ENCODE measurements at places on chromosomes 3 and 15.

DNA sequence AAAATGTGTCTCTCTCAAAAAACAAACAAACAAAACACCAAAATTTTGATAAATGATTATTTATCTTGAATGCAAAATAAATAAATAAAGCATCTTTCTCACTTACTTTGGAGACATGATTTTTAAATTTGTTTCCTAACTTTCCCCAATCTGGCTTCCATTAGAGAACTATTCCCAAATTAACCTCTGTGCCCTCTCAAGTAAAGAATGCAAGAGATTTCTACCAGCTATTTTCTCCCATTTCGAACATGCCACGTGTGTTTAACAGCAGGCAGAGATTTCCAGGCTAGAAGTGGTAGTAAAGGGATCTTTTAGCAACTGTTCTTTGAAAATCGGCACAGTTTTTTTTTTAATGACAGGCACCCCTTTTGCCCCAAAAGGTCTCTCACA lies 269.1 kb downstream of the SHQ1 start:
- H3K27me3 ChIP-seq = no peaks in the 10 kb centered on the region
- H3K36me3 ChIP-seq = no peaks in the 10 kb centered on the region
- H3K27ac ChIP-seq = no peak overlapping the region
- H3K4me1 ChIP-seq = no peaks in the 10 kb centered on the region

GRCh38 chr3:62708638-62709373 lies 166.4 kb downstream of the CADPS start:
- peaks cover 6% of the 10 kb centered on the region for H3K4me1 ChIP-seq
- no peaks in the 10 kb centered on the region for H3K27me3 ChIP-seq
- H3K4me3 ChIP-seq = no peak overlapping the region

- DNase-seq = no peak
- no peak overlapping the region for H3K27ac ChIP-seq
- H3K27me3 ChIP-seq = no peaks in the 10 kb centered on the region
- H3K4me1 ChIP-seq = no peaks in the 10 kb centered on the region
- peaks cover 14% of the 10 kb centered on the region for H3K36me3 ChIP-seq
- H3K4me3 ChIP-seq = no peak overlapping the region
Observed at GRCh38 chr3:142047021-142047369, 102.3 kb downstream of the TFDP2 start.

- H3K4me1 ChIP-seq = no peaks in the 10 kb centered on the region
- H3K27ac ChIP-seq = no peak overlapping the region
- no peaks in the 10 kb centered on the region for H3K36me3 ChIP-seq
- peaks cover 68% of the 10 kb centered on the region for H3K27me3 ChIP-seq
- H3K4me3 ChIP-seq = no peak overlapping the region
Observed at GRCh38 chr3:184748219-184749135, 36.6 kb upstream of the MAGEF1 start.

DNA sequence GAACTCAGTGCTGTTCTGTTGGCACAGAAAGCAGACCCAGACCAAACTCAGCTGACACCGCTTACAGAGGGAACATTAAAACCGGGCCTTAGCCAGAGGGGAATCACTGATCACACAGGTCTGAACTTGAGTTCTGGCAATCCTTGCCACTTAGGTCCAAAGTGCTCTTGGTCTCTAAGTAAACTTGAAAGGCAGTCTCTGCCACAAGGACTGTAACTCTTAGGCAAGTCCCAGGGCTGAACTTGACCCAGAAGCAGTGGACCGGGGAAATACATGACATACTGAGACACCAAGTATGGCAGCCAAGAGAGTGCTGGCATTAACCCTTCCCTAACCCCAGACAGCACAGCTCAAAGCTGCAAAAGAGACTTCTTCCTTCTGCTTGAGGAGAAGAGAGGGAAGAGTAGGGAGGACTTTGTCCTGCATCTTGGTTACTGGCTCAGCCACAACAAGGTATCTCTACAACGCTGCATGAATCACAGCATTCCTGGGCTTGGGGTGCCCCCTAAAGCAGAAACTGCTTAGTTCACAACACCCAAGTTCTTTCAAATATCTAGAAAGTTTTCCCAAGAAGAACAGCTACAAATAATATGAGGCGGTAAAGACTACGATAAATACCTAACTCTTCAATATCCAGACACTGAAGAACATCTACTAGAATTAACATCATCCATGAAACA lies 32.5 kb downstream of the NAALADL2 start:
- H3K27me3 ChIP-seq = no peaks in the 10 kb centered on the region
- H3K27ac ChIP-seq = no peak overlapping the region
- H3K4me1 ChIP-seq = no peaks in the 10 kb centered on the region
- no peak overlapping the region for H3K4me3 ChIP-seq

DNA sequence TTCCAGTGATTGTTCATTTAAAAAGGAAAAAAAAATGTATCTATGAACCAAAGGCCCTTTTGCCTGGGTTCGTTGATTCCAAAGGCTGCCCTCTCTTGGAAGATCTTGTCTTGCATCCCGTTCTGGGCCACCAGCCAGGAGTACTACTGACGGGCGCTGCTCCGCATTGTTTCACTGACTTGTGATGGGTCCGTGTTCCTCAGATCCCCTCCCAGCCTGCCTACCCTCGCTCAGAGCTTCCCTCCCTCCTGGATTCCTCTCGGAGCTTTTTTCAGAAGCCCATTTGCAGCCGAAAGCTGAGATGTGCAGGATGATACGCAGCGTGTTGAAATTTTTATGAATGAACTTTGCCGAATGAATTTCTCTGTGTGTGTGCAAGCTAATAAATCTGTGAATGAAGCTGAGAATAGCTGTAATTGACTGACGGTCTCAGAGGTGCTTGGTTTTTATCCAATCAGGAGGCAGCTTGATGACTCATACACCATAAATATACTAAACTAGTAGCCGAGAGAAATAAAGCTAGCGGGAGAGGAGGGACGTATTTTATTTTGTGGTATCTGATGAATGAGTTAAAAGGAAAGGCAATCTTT lies at the start of gene SHC4:
TSS of gene SHC4 (minus strand) at position 396 of the 590 bp plus-strand sequence. CDS start 904 bp downstream, outside the sequence.
- no peaks in the 10 kb centered on the region for H3K27me3 ChIP-seq
- H3K36me3 ChIP-seq = no peaks in the 10 kb centered on the region
- peak within 1 kb of the TSS; percentile 75 for H3K4me3 ChIP-seq
- H3K4me1 ChIP-seq = peaks cover 28% of the 10 kb centered on the region

DNA sequence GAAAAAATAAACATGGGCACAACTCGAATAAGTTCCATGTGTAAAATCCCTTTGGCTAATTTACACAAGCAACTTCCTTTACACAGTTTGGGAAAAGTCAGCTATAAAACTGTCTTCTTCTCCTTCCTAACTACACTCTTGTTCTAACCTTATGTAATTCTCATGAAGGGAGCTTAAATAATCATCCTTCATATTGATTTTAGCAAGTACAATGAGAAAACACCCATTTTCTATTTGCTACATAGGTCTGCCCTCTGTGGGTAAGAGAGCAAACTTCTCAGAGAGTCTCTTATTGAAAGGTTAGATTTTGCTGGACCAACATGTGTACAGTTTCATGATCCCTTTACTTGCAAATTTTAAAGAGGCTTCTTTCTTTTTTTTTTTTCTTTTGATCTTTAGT lies 398.5 kb downstream of the ROBO1 start:
- H3K4me1 ChIP-seq = no peaks in the 10 kb centered on the region
- no peaks in the 10 kb centered on the region for H3K27me3 ChIP-seq

DNA sequence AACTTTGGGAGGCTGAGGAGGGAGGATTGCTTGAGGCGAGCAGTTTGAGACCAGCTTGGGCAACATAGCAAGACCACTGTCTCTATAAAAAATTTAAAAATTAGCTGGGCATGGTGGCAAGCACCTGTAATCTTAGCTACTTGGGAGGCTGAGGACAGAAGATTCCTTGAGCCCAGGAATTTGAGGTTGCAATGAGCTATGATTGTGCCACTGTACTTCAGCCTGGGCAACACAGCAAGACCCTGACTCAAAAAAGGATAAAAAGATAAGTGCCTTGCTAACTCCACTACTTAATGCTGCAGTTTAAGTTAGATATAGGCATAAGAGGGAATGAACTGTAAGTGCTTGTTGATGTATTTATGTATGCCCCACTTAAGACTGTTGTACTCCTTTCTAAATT lies 102.2 kb downstream of the P3H2 start:
- peaks cover 5% of the 10 kb centered on the region for H3K4me1 ChIP-seq
- H3K4me3 ChIP-seq = no peak overlapping the region
- H3K27ac ChIP-seq = no peak overlapping the region
- DNase-seq = no peak
- peaks cover 13% of the 10 kb centered on the region for H3K27me3 ChIP-seq
- no peaks in the 10 kb centered on the region for H3K36me3 ChIP-seq

- H3K27me3 ChIP-seq = no peaks in the 10 kb centered on the region
- H3K27ac ChIP-seq = peak overlapping the region; percentile 93
- DNase-seq = peak; percentile 31
Observed at GRCh38 chr3:12286927-12287726, 1.7 kb upstream of the PPARG start.

- DNase-seq = no peak
- no peaks in the 10 kb centered on the region for H3K36me3 ChIP-seq
- H3K27ac ChIP-seq = peak overlapping the region; percentile 29
- H3K4me3 ChIP-seq = no peak overlapping the region
- peaks cover 90% of the 10 kb centered on the region for H3K4me1 ChIP-seq
Observed at GRCh38 chr3:149582395-149582794, 75.4 kb downstream of the WWTR1 start.

- no peak overlapping the region for H3K4me3 ChIP-seq
- no peaks in the 10 kb centered on the region for H3K36me3 ChIP-seq
- peaks cover 9% of the 10 kb centered on the region for H3K4me1 ChIP-seq
Observed at GRCh38 chr3:131402391-131403039, 20.9 kb downstream of the NUDT16 start.

GRCh38 chr3:20246662-20247061 lies 60.7 kb upstream of the SGO1 start:
- H3K36me3 ChIP-seq = no peaks in the 10 kb centered on the region
- no peak overlapping the region for H3K4me3 ChIP-seq
- DNase-seq = no peak
- no peaks in the 10 kb centered on the region for H3K27me3 ChIP-seq
- H3K4me1 ChIP-seq = no peaks in the 10 kb centered on the region
- no peak overlapping the region for H3K27ac ChIP-seq

- no peak overlapping the region for H3K27ac ChIP-seq
- H3K4me3 ChIP-seq = no peak overlapping the region
- peaks cover 18% of the 10 kb centered on the region for H3K4me1 ChIP-seq
- no peaks in the 10 kb centered on the region for H3K36me3 ChIP-seq
- DNase-seq = no peak
- H3K27me3 ChIP-seq = no peaks in the 10 kb centered on the region
Observed at GRCh38 chr3:9906480-9906879, 3.8 kb downstream of the IL17RE start.

DNA sequence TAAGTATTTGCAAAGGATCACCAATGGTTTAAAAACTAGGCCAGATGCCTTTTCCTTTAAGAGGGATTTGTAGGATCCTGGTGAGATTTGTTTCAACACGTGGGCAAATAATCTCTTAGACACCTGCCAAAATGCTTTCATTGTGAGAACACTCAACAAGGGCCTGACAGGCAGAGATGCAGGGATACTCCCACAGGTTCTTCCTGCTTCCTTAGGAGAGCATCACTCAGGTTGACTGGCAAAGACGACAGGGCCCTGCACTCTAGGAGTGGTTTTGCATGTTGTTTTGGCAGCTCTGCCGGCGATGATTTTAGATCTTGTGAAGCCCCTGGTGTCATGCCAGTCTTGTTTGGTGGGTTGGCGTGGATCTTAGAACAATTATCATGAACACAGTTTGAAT lies 184.5 kb downstream of the NR1D2 start:
- no peak overlapping the region for H3K4me3 ChIP-seq
- DNase-seq = no peak
- no peak overlapping the region for H3K27ac ChIP-seq

GRCh38 chr3:85678713-85679112 lies 719.9 kb downstream of the CADM2 start:
- no peaks in the 10 kb centered on the region for H3K4me1 ChIP-seq
- DNase-seq = no peak
- H3K36me3 ChIP-seq = no peaks in the 10 kb centered on the region
- no peak overlapping the region for H3K4me3 ChIP-seq
- no peak overlapping the region for H3K27ac ChIP-seq

GRCh38 chr3:70531063-70531657 lies 218.7 kb upstream of the MDFIC2 start:
- H3K36me3 ChIP-seq = no peaks in the 10 kb centered on the region
- no peak for DNase-seq
- no peaks in the 10 kb centered on the region for H3K4me1 ChIP-seq
- H3K4me3 ChIP-seq = no peak overlapping the region
- no peak overlapping the region for H3K27ac ChIP-seq
- H3K27me3 ChIP-seq = peaks cover 1% of the 10 kb centered on the region

DNA sequence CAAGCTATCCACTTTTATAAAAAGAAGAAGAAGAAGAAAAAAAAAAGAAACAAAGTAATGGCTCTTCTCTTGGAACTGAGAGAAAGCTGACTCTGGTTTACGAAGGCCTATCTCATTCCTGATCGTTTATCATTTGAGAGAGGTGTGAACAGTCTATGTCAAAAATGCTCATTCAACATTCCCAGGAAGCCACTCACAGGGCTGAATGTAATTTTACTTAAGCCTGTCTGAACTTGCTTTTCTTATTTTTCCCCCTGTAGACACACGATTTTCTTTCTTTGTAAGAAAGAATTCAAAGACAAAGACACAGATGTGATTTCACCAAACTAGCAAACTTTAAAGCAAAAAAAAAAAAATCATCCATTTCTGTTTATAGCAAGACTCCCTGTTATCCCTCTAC lies 805.8 kb downstream of the FHIT start:
- no peak overlapping the region for H3K27ac ChIP-seq
- no peak overlapping the region for H3K4me3 ChIP-seq
- no peaks in the 10 kb centered on the region for H3K4me1 ChIP-seq
- DNase-seq = no peak

- no peaks in the 10 kb centered on the region for H3K27me3 ChIP-seq
- no peak for DNase-seq
- no peak overlapping the region for H3K27ac ChIP-seq
- H3K4me1 ChIP-seq = no peaks in the 10 kb centered on the region
- H3K4me3 ChIP-seq = no peak overlapping the region
Observed at GRCh38 chr3:36695769-36696137, 68.6 kb downstream of the DCLK3 start.

DNA sequence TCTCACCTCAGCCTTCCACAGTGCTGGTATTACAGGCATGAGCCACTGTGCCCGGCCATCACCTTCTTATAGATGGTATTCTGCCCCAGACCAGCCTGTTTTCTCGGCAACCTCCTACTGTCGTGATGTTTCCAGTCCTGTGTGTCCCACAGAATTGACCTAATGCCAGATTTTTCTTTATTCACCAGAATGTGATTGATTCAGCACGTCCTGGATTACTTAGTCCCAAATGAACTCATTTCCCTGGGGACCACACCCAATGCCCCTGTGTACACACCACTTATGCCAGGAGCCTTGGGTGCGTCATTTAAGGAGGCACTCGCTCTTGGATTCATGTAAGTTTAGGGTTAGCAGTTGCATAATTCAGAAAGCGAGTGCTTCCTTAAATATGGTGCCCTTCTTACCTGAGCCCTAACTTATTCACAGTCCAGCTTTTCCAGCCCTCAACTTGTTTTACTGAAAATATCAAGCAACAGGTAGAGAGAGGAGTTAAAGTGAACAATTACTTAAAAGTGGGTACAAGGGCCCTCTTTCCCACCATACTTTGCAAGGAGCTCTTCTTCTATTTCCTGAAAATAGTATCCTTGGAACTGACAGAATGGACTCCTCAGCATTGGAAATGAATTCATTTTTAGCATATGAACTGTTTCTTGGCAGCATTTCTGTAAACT lies 64.6 kb upstream of the UBE2E1 start:
- H3K36me3 ChIP-seq = no peaks in the 10 kb centered on the region
- peaks cover 32% of the 10 kb centered on the region for H3K4me1 ChIP-seq
- peaks cover 6% of the 10 kb centered on the region for H3K27me3 ChIP-seq
- H3K4me3 ChIP-seq = no peak overlapping the region
- H3K27ac ChIP-seq = peak overlapping the region; percentile 59

- H3K27ac ChIP-seq = no peak overlapping the region
- no peaks in the 10 kb centered on the region for H3K36me3 ChIP-seq
- no peak overlapping the region for H3K4me3 ChIP-seq
- no peaks in the 10 kb centered on the region for H3K4me1 ChIP-seq
Observed at GRCh38 chr3:42247576-42248027, 18.4 kb downstream of the CCK start.

Measured in left ventricle myocardium inferior (tissue), 1 donor.